ENCODE measurements at places on chromosomes 16 and 17.

DNA sequence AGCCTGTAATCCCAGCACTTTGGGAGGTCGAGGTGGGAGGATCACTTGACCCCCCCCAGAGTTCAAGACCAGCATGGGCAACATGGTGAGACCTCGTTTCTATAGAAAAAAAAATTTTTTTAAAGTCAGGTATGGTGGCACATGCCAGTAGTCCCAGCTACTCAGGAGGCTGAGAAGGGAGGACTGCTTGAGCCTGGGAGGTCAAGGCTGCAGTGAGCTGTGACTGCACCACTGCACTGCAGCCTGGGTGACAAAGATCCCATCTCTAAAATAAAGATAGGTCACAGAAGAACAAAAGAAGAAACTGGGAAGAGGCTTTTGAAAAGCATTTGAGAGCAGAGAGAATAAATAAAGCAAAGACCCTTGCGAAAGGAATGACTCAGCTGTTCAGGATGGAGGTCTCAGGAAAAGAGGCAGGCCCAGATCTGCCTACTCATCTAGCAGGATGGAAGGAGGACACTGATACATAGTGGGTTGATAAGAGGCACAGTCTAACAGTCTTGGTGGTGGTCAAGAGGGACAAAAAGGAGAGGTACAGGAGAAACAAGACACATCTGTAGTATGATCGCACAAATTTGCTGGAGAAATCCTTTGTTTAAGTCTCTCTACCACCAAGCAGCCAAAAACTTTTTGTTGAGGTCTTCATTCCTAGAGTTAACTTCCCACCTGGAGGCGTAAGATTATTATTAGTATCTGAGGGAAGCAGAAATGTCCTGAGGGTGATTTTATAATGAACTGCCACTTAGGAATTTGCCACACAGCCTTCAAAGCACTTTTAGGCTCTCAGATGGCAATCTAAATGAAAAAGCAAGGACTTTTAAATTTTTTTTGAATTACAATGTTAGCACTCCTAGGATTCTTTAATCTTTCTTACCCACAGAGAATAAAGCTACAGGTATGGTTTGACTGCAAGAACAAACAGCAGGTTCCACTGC lies 17.6 kb downstream of the ZSWIM7 start:
- no peak for DNase-seq

DNA sequence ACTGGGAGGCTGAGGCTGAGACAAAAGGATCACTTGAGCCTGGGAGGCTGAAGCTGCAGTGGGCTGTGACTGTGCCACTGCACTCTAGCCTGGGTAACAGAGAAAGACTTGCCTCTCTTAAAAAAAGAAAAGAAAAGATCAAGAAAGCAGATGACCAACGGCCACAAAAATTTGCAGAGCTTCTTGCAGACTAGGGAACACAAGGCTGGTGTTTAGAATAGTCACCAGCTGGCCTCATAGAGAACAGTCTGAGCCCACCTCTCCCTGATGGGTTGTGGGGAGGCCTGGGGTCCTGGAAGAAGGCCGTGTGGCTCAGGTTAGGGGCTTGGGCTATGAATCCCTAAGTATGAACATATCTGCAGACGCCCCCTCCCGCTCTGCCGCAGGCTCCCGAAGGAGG lies 73.7 kb upstream of the MED9 start:
- no peak for DNase-seq

GRCh38 chr16:3138342-3138741 lies 3.5 kb downstream of the ZNF213 start:
- no peak for DNase-seq

- no peak for DNase-seq
Measured at GRCh38 chr17:50263331-50264262, 10.7 kb upstream of the TMEM92 start.

GRCh38 chr17:19308398-19308797 lies 54.1 kb downstream of the B9D1 start:
- DNase-seq: no peak

- no peak for DNase-seq
Measured at GRCh38 chr16:53556521-53556920, 53.5 kb upstream of the AKTIP start.

DNA sequence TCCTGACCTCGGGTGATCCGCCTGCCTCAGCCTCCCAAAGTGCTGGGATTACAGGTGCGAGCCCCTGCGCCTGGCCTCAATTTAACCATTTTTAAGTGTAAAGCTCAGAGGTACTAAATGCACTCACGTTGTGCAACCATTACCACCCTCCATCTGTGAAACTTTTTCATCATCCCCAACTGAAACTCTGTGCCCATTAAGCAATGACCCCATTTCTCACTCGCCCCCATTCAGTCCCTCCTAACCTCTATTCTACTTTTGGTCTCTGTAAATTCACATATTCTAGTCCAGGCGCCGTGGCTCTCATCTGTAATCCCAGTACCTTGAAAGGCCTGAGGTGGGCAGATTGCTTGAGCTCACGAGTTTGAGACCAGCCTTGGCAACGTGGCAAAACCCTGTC lies 8.3 kb upstream of the SPNS3 start:
- no peak for DNase-seq

- no peak for DNase-seq
Measured at GRCh38 chr17:36001110-36001771, at the start of gene CCL15. TSS of gene CCL15 (minus strand) at chr17:36001553. CDS start at chr17:36001492, 61 bp downstream.

DNA sequence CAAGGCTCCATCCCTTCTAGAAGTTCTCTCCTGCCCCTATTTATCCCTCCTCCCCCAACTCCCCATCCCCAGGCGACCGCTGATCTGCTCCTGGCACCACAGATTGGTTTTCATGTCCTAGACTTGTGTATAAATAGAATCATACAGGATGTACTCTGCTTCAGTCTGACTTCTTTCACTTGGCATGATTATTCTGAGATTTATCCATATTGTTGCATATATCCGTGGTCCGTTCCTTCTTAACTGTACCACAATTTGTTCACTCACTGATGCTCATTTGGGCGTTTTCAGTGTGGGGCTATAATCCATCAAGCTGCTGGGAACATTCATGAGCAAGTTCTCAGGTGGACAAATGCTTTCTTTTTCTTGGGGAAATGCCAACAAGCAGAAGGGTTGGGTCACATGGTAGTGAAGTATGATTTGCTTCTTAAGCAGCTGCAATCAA lies 23.9 kb downstream of the PITPNM3 start:
- no peak for DNase-seq

- no peak for DNase-seq
Measured at GRCh38 chr17:40646791-40647623, 611 bp downstream of the SMARCE1 start.

GRCh38 chr17:142876-143784 lies 5.8 kb downstream of the SCGB1C2 start:
- no peak for DNase-seq

DNA sequence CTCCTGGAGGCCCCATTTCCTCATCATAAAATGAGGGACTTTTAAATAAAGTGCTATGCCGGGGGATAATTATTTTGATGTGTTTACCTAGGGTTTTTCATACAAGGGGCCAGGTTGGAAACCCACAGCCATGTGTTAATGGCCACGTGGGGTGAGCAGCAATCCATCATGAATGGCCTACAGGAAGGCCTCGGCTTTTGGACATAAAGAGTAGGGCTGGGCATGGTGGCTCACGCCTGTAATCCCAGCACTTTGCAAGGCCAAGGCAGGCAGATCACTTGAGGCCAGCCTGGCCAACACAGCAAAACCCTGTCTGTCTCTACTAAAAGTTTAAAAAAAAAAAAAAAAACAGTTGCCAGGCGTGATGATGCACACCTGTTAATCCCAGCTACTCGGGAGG lies 40.3 kb downstream of the MEAK7 start:
- no peak for DNase-seq

DNA sequence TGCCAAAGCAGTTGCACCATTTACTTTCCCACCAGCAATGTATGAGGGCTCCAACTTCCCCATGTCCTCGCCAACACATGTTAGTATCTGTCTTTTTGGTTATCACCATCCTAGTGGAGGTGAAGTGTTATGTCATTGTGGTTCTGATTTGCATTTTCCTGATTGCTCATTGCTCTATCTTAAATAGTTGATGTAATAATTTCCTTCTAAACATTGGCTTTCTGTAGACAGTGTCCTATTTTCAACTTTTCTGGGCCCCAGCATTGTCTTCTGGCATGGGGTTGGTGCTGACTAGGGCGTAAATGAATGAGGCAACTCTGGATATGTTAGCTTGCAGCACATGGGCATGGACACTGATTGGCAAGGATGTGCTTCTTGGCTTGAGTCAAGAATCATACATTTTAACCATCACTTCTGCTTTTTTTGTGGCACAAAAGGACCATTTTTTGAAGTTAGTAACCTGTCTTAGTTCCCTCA lies 25.1 kb downstream of the PLCG2 start:
- no peak for DNase-seq

- DNase-seq: no peak
Measured at GRCh38 chr17:59652119-59652518, 32.4 kb downstream of the CLTC start.

GRCh38 chr17:54891176-54891821 lies 9.4 kb upstream of the TOM1L1 start:
- DNase-seq: no peak
